ENCODE measurements at places on chromosomes 5 and 9. TPM values are rescaled to one million over a fixed set of nuclear protein-coding genes. Genes with fewer than 3 reads are reported as not detected.

DNA sequence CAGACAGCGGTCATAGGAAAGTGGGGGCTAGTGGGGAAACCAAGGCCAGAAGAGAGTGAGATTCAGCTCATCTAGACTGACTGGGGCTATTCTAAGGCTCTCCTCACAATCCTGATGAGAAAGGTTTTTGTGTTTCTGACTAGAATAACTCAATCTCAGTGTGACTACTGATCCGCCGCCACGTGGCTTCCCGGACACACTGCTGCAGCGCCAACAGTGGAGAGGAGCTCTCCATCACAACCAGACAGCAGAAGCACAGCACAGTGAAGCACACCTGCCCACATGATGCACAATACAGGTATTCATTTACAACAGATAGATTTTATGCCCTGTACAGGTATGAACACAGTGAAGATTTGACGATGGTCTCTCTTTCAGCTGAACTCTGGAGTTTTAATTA, 25.4 kb downstream of the NREP start:
- H3K4me3 ChIP-seq, result no peak overlapping the region
- peak overlapping the region; percentile 36 for H3K27ac ChIP-seq
- peaks cover 64% of the 10 kb centered on the region for H3K4me1 ChIP-seq
- H3K36me3 ChIP-seq, result peaks cover 61% of the 10 kb centered on the region

TICAM2 gene
- 4.0 TPM for total RNA-seq

GRCh38 chr5:139222346-139222745, 24.2 kb upstream of the SIL1 start:
- H3K4me1 ChIP-seq, result no peaks in the 10 kb centered on the region
- no peak overlapping the region for H3K27ac ChIP-seq
- no peaks in the 10 kb centered on the region for H3K36me3 ChIP-seq
- H3K27me3 ChIP-seq, result no peaks in the 10 kb centered on the region

MARVELD2 gene
- 2.0 TPM for total RNA-seq

LCN15 gene
- not detected for total RNA-seq

- no peak overlapping the region for H3K27ac ChIP-seq
- DNase-seq, result no peak
- H3K4me1 ChIP-seq, result peaks cover 4% of the 10 kb centered on the region
- no peak overlapping the region for H3K4me3 ChIP-seq
- H3K27me3 ChIP-seq, result no peaks in the 10 kb centered on the region
Observed at GRCh38 chr9:129073404-129073803, 7.5 kb upstream of the DOLPP1 start.

DNA sequence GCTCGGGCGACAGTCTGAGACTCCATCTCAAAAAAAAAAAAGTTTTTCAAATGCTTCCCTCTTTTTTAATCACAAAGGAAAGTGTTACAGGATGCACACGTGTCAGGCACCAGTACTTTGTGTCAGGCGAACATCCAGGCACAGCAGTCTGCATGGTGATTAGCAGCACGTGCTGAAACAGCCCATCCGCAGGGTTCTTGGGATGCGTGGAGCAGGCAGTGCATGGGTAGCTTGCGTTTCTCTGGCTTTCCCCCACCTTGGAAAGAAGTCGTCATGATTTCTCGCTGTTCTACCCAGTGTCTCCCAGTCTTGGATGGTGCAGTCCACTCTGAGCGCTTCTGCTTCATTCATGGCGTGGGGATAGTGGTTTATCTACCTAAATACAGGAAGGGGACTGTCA, 35.4 kb downstream of the GPR107 start:
- peaks cover 3% of the 10 kb centered on the region for H3K4me1 ChIP-seq
- no peak overlapping the region for H3K4me3 ChIP-seq
- no peaks in the 10 kb centered on the region for H3K27me3 ChIP-seq

- no peak overlapping the region for H3K4me3 ChIP-seq
- DNase-seq, result no peak
- H3K27ac ChIP-seq, result no peak overlapping the region
- H3K4me1 ChIP-seq, result peaks cover under 1% of the 10 kb centered on the region
- H3K36me3 ChIP-seq, result no peaks in the 10 kb centered on the region
Observed at GRCh38 chr9:101443364-101443771, 7.8 kb upstream of the ALDOB start.

PCDHA6 gene
- total RNA-seq, result 23.5 TPM

- no peaks in the 10 kb centered on the region for H3K27me3 ChIP-seq
- DNase-seq, result no peak
- H3K36me3 ChIP-seq, result no peaks in the 10 kb centered on the region
Observed at GRCh38 chr5:76946090-76946489, 6.8 kb upstream of the CRHBP start.

DNA sequence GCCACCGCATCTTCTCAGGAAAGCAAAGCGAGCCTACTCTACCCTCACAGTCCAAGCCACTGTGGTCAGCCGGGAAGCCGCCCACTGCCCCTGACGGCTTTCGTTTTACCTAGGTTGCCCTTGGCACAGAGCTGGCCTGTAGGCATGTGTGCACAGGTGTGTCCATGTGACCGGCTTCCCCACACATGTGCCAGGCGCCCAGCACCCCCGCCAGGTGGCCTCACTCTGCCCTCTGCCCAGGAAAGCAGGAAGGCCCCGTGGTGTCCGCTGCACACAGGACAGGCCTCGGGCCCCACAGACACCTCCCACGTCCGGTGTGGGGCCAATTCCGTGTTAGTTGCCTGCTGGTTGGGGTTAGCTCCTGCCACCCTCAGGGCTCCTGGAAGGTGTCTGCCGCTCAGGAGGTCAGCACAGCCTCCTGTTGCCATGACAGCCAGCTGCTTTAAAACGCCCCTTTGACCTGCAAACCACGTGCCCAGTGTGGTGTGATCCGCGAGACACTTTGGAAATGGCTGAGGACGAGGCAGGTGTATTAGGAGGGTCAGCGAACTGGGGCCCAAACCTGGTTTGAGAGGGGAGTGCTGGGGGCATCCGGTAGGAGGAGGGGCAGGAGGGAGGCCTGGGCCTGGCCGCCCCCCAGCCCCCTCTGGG, 28.7 kb downstream of the TPPP start:
- no peaks in the 10 kb centered on the region for H3K27me3 ChIP-seq
- no peaks in the 10 kb centered on the region for H3K4me1 ChIP-seq
- H3K27ac ChIP-seq, result no peak overlapping the region
- DNase-seq, result no peak
- H3K4me3 ChIP-seq, result no peak overlapping the region

DNA sequence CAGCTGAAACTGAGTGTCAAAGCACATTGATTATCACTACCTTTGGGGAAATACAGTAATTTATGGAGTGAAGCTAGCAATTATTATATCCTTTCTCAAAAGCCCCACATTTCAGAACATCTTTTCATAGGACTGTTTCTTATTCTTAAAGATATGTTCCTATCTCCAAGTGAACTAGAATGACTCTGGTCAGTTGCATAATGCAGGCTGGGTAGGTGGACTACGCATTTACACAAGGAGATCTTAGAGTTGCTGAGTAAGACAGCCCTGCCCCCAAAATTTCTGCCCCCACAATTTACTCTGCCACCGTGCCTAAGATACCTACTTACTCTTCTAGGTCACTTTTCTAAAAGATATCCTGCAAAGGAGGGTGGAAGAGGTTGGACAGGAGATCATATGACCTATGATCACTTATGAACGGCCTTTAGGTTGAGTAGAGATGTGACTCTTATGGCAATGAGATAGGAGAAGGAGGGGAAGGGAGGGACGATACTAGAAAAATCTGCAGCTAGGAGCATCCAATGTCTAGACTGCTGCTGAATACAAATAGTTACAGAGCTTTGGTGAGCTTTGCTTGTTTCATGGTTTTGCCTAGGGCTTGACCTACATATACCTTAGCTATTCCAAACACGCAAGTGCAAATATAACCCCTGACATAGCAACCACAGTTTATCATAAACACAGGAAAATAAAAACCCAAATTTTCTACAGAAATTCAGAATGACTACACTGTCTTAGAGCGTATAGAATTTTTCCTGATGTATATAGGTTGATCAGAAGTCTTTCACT, 121.7 kb downstream of the GLIS3 start:
- DNase-seq, result no peak
- H3K4me3 ChIP-seq, result no peak overlapping the region
- H3K27me3 ChIP-seq, result no peaks in the 10 kb centered on the region
- no peak overlapping the region for H3K27ac ChIP-seq
- peaks cover 18% of the 10 kb centered on the region for H3K4me1 ChIP-seq

RALGDS gene
- 19.0 TPM for total RNA-seq

DNA sequence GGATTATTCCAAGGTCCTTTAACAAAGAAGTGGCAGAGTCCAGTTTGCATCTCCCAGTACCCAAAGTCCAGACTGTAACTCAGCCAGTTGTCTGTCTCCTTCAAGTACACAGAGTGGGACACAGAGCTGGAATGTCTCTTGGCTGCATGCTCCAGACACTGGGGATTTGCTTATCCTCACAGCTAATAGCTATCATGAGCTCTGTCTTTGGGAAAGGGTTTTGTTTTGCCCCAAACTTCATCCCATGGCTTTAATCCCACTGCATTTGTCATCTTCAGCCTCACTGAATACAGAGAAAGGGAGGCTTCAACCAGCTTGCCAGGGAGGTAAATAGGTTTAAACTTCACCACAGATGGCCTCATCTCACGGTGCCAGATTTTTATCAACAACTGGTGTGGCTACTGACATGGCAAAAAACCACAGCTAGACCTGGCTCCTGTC, 412.2 kb upstream of the SLC24A2 start:
- no peak overlapping the region for H3K4me3 ChIP-seq
- no peak for DNase-seq
- no peak overlapping the region for H3K27ac ChIP-seq
- peaks cover 3% of the 10 kb centered on the region for H3K36me3 ChIP-seq

PCDHGA9 gene
- total RNA-seq, result 0.97 TPM
